Epithelial cell of prostate (primary cell): ENCODE measurements at places on chromosomes 6 and 20.

DNA sequence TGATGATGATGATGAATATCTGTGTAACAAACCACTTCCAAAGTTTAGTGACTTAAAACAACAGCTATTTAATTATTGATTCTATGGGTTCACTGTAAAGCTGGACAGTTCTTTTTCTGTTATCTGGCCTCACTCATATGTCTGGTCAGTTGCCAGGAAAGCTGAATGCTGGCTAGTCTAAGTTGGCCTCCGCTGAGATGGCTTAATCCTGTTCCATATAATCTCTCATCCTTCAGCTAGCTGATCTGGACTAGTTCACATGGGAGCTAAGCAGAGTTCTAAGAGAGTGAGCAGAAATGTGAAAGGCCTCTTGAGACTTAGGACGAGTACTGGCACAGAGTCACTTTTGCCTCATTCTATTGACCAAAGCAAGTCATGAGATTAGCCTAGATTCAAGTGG, 334.7 kb upstream of the FLRT3 start:
- DNase-seq, result no peak

DNA sequence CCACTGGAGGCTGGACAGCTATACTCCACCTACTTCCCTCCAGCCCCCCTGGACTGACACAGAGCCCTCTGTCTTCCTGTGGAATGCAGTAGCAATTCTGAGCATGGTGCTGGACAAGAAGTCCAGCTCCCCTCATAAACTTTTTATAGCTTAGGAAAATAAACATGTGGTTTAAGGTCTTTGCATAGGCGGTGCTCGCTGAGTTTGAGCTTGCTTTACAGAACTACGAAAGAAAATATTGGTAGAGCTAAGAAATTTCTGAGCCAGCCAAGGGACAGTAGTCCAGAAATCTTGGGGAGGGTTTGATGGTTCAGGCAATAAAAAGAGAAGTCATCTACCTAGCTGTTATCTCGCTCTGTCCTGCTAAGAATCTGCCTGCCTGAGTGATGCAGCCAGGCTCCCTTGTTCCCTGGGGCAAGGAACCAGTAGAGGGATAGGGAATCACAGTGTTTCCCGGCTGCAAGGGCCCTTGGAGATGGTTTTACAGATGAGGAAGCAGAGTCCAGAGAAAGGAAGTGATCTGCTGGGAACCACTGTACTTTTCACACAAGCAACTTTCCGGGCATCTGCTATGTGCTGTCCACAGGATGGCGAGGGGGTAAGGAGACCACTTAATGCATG, 343.4 kb downstream of the CDC5L start:
- no peak for DNase-seq

- DNase-seq, result no peak
Observed at GRCh38 chr20:58876437-58876836, 23.9 kb downstream of the GNAS start.

- no peak for DNase-seq
Observed at GRCh38 chr6:44333942-44334341, 8.5 kb upstream of the SPATS1 start.

DNA sequence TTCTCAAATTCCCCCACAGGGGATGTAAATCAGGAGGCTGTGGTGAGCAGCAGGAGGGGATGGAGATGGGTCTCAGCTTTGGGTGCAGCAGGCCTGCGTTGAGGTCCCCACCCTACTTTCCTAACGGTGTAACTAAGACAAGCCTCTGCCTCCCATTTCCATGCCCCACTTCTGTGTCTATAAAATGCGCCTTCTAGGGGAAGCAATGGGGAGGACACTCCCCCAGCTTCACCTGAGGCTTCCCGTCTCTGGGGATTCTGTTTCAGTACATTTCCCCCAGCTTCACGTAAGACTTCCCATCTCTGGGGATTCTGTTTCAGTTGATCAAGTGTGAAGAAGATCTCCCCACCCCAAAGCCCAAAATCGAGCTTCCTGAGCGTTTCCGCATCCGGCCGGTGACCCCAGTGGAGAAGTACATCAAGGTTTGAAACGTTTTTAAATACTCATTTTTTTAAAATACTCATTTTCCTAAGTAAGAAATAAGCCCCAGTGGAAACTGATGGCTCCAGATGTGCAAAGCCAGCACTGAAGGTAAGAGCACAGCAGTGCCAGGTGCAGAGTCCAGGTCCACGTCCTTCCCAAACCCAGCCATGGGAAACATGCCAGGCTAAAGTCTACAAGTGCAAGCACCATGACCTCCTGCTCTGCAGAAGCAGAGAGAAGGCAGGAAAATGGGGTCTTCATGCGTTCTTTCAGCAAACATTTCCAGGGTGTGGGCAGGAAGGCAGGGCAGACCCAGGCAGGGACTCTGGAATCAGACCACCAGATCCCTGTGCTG, 73.1 kb downstream of the ANKRD60 start:
- DNase-seq, result no peak
